Pericardium fibroblast (primary cell): ENCODE measurements at places on chromosomes 11 and 22. TPM values are rescaled to one million over a fixed set of nuclear protein-coding genes. Genes with fewer than 3 reads are reported as not detected.

Gene CCDC88B
- total RNA-seq, result 0.34 and 2.7 TPM in 2 replicates

Gene TMPRSS4
- total RNA-seq, result not detected in 2 replicates

Gene SERHL2
- total RNA-seq, result 1.9 and 11.5 TPM in 2 replicates

Gene TRMU
- 19.2 and 20.9 TPM in 2 replicates for total RNA-seq

Gene RDX
- total RNA-seq, result 48.0 and 51.3 TPM in 2 replicates

Gene ARHGAP8
- 0.26 TPM in 1 of 2 replicates, not detected in the other for total RNA-seq

Gene BRSK2
- 0.09 and 1.6 TPM in 2 replicates for total RNA-seq

Gene RBMXL2
- total RNA-seq, result not detected in 2 replicates

Gene APLNR
- 3.4 TPM in 1 of 2 replicates, not detected in the other for total RNA-seq

Gene DEAF1
- total RNA-seq, result 33.8 and 39.2 TPM in 2 replicates

Gene DTX4
- 10.0 and 15.8 TPM in 2 replicates for total RNA-seq

Gene A4GALT
- total RNA-seq, result 27.2 and 30.9 TPM in 2 replicates

Gene KDELR3
- 76.3 and 118 TPM in 2 replicates for total RNA-seq

Gene CDKN1C
- 123 and 309 TPM in 2 replicates for total RNA-seq

Gene DEUP1
- not detected in 2 replicates for total RNA-seq

Gene INS
- total RNA-seq, result not detected in 2 replicates
